Frontal cortex (tissue), 4 donors: ENCODE measurements at places on chromosomes 11 and 22. TPM values are rescaled to one million over a fixed set of nuclear protein-coding genes. Genes with fewer than 3 reads are reported as not detected.

Gene ELF5
- total RNA-seq = not detected

Gene KDM2A
- 35.5 TPM for total RNA-seq

Gene UBQLN3
- under 0.01 TPM for total RNA-seq

Gene FAM83F
- 0.41 TPM for total RNA-seq

Gene MRGPRE
- total RNA-seq = not detected

Gene XKR3
- not detected for total RNA-seq

Gene DEPDC5
- 15.9 TPM for total RNA-seq

- no peak for DNase-seq
Observed at GRCh38 chr22:27437570-27437969, 364.0 kb downstream of the MN1 start.

DNA sequence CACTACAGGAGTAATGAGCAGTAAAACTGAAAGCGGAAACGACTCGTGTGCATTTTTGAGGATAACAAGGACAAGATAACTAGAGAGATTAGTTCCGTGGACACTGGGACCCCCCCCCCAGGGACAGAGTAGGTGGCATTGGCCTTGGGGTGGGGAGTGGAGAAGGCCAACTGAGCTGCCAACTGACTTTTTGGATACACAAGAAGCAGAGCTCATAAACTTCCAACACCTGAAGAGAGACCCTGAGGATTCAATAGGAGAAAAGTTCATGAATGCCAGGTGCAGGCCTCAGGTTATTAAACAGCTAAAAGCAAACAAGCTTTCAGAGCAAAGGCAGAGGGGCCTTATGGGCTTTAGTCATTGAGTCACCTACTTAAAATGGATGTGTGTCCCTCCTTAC lies 17.6 kb upstream of the PRSS23 start:
- no peak for DNase-seq

DNA sequence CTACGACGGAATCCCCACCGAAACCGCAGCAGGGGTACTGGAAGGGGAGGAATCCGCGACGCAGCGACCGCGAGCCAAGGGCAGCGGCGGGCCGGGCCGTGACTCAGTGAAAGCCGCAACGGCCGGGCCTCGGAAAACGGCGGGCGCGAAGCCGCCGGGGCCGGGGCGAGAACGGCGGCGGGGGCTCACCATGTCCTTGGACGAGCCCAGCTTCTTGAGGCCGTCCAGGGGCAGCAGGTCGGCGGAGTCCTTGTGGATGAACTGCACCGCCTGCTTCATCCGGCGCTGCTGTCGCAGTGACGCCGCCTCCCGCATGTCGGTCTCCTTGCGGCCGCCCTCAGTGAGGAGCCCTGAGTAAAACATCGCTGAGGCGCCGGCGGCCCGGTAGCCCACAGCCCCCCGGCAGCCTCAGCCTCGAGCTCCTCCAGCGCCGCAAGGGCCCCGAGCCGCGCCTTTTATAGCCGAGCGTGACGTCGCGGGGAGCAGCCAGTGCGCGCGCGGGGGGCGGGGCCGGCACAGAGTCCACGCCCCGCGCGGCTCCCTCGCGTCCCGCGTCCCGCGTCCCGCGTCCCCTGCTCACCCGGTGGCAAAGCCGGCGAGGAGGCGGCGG lies at the start of gene NRIP3:
TSS of gene NRIP3 (minus strand) at position 429 of the 610 bp plus-strand sequence. CDS start at position 363, 66 bp downstream.
- DNase-seq = peak; percentile 88

GRCh38 chr11:125228445-125228844 lies 63.9 kb downstream of the PKNOX2 start:
- no peak for DNase-seq

GRCh38 chr11:27894552-27894951 lies 194.3 kb upstream of the BDNF start:
- no peak for DNase-seq

- no peak for DNase-seq
Observed at GRCh38 chr11:70951139-70951804, 301.1 kb downstream of the SHANK2 start.

DNA sequence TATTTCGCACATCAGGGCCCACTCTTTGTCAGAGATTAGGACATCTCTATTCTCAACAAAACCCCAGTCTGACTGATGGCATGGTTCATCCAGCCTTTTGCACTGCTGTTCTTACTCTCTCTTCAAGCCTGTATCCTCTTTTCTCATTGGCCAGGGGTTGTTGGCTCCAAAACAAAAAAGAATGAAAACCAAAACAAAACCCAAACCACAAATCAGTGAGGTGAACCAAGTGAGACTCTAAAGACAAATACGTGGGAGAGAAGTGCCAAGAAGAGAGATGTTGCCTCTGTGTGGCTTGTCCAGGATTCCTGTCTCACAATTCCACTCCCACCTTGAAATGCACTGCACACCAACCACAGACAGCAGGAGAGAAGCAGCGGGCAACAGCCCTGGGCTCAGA lies 278.9 kb upstream of the NARS2 start:
- DNase-seq = no peak

DNA sequence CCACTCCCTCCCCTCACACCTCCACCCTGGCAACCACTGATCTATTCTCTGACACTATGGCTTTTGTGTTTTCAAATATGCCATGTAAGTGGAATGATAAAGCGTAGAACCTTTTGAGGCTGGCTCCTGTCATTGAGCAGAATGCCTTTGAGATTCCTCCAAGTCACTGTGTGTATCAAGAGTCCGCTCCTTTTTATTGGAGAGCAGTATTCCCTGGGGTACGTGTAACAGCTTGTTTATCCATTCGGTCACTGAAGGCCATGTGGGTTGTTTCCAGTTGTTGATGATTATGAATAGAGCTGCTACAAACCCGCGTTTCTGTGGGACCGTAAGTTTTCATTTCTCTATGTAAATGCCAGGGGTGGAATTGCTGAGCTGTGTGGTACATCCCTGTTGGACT lies 10.3 kb downstream of the TP53I11 start:
- DNase-seq = no peak

DNA sequence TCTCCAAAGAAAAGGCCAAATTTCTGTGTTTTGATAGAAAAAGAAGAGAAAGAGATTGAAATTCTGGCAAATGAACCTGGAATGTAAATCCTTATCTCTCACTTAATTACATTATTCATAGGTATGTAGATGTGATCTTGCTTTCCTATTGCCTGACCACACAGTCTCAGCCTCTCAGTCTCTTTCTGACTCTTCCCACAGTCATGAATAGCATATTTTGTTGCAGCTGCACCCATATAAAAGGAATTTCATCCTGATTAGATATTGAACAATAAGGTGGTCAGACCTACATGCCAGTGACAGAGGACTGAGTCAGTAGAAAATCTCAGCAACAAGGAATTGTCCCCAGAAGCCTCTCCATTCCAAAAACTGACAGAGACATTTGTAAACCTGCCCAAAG lies 62.9 kb upstream of the LRRC4C start:
- no peak for DNase-seq

DNA sequence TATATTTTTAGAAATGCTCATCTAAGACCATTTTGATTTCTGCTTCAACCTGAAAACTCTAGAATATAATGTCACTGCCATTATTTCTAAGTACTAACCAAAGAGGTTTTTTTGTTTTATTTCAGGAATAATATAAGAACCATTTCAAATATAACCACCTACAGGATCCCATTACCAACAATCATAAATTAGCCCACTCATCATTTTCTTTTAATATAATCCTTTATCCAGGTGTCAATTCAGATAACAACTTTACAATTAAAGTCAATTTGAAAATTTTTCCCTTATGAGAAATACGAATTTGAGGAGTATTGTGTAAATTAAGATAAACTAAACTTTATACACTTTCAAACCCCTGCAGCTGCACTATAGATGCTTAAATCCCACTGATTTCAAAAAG lies 1043.0 kb upstream of the CNTN5 start:
- no peak for DNase-seq

- no peak for DNase-seq
Observed at GRCh38 chr11:29251738-29252137, 765.1 kb downstream of the KCNA4 start.

GRCh38 chr11:114291842-114292680 lies 4.1 kb upstream of the NNMT start:
- no peak for DNase-seq

DNA sequence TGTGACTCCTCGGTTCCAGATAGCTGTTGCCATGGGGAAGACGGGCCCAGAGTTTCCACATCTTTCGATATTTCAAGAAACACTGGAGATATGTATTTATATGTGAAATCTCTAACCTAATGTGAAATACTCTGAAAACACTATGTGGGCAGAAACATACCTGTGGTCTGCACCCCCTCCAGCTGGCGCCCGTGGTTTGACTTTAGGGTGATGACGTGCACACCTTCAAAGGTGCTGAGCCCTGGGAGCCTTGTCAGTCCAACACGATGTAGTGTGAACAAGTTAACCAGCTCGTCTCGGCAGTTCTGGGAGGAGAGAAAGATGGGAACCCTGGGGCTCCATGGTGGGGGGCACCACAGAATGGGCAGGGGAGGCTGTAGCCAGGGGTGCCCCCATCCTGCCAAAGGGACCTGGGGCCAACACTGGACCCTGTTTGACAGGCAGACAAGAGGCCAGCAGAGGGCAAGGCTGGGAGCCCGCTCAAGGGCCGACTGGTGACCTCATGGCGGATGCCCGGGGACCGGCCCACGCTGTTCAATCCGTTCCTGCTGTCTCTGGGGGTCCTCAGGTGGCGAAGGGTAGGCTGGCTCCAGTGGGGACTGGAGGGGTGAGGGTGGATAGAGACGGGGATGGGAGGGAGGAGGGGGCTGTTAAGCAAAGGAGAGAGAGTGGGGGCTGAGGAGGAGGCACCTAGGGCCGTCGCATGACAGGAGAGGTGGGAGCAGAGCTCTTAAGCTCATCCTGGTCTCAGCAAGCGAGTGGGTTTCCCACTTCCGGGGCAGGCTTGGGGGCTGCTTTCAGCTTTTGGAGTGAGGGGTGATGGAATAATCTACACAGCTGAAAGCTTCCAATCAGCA lies 43.8 kb downstream of the TRIOBP start:
- no peak for DNase-seq
